Fibroblast of villous mesenchyme (primary cell): ENCODE measurements at places on chromosomes 7 and 10.

- DNase-seq, result no peak
Measured at GRCh38 chr7:141675436-141676215, 26.3 kb downstream of the DENND11 start.

GRCh38 chr7:37116093-37116701 is 332.5 kb downstream of the ELMO1 start:
- no peak for DNase-seq

- no peak for DNase-seq
Measured at GRCh38 chr7:157410831-157411556, 74.2 kb downstream of the DNAJB6 start.

- no peak for DNase-seq
Measured at GRCh38 chr7:96034940-96035727, 262.8 kb downstream of the DYNC1I1 start.

GRCh38 chr7:140160308-140160707 is 16.5 kb downstream of the KDM7A start:
- no peak for DNase-seq

- no peak for DNase-seq
Measured at GRCh38 chr7:37504801-37505200, 56.1 kb upstream of the ELMO1 start.

- no peak for DNase-seq
Measured at GRCh38 chr7:37494926-37495325, 46.3 kb upstream of the ELMO1 start.

DNA sequence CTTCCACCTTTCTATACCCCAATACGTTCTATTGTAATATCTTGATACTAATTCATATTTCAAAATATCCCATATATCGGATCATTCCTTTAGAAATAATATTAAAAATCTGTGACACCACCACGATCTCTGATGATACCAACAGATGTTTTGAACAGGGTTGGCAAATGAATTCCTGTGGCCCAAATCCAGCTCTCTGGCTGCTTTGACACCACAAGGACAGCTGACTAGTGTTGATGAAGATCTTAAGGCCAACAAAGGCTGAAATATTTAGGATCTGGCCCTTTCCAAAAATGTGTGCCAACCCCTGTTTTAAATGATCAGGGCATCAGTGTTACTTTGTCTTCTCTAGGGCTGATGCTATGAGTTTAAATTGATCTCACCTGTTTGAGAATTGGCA is 380.7 kb upstream of the PFKP start:
- DNase-seq, result no peak

DNA sequence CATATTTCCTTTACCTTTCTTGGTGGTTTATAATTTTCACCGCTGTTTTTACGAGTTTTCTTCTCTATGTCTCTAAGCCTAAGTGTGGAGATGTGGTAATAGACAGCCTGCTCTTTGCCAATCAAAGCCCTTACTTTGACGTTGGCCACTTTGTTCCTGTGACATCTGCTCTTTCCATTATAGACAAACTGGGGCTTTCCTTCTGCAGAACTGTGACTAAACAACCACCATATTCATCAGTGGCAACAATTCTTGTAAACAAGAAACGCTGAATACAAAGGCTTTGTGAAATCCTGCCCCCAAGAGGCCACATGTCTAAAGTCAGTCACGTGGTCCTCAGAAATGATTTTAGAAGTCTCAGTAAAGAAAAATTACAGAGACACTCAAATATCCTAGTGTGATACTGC is 59.6 kb upstream of the CAPZA2 start:
- peak; percentile 69 for DNase-seq

DNA sequence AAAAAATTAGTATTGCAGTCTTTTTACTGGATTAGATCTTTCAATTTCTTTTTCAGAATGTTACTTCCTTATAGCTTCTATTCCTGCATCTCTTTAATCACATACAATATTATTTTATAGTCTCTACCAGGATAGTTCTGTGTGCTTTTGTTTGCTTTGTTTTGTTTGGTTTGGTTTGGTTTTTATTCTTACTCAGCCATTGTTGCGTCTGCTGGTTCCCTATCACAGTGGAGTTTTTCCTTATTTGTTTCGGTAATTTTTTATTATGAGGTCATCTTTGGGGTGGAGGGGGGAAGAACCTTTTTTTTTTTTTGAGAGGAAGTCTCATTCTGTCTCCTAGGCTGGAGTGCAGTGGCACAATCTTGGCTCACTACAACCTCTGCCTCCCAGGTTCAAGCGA is 9.0 kb upstream of the BAIAP2L1 start:
- DNase-seq, result no peak

DNA sequence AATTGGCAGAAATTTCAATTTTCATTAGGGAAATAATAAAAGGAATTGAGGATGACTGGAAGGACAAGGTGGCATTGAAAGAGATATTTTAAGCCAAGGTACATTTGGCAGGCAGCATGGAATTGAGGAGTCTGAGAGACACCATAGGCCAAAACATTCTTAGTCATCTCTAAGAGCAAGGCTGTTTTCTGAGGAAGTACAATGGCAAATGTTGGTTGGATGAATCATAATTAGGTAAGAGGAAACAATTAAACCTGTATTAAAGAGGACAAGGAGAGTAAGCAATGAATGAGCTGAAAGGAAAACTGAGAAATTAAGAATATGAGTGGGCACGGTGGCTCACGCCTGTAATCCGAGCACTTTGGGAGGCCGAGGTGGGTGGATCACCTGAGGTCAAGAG is 86.3 kb downstream of the MRPL32 start:
- no peak for DNase-seq

- no peak for DNase-seq
Measured at GRCh38 chr7:89966067-89966664, 188.1 kb upstream of the STEAP1 start.

DNA sequence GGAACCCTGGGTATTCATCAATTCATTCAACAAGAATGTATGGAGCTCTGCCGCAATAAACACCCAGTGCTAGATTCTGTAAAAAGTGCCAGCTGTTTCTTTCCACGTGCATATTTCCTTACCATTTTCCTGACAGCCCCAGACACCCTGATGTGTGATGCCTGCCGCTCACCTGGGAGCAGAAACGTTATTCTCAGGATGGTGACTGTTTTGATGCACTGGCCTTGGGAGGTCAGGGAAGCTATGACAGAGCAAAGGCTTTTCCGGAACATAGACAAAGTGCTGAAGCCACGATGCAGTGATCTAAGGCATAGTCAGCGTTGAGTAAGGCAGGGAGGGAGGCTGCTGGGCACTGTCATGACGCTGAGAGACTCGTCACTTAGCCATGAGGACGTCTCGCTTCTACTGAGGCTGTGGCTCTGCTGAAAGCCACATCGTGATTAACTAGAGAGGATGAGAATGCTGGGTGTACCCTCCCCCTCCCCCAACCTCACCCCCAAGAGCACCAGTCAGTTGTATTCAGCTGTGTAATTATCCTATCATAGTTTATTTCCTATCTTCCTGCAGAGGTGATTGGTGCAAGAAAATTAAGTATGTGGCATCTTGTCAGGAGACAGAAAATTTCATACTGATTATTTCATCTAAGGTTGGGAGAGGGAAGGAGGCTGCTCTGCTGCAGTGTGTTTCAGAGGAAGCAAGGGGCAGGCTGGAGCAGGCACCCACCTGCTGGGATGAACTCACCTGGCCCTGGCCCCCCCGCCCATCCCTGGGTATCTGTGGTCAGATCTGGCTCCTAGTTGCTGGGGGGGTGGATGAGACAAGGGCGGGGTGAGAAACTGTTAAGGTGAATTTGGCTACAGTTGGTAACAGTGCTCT is 48.8 kb upstream of the SMNDC1 start:
- DNase-seq, result peak; percentile 85

- DNase-seq, result peak; percentile 89
Measured at GRCh38 chr10:61284222-61284890, 168.8 kb downstream of the TMEM26 start.
